Cerebellar cortex (tissue), 1 donor: ENCODE measurements at places on chromosomes 11 and 22.

DNA sequence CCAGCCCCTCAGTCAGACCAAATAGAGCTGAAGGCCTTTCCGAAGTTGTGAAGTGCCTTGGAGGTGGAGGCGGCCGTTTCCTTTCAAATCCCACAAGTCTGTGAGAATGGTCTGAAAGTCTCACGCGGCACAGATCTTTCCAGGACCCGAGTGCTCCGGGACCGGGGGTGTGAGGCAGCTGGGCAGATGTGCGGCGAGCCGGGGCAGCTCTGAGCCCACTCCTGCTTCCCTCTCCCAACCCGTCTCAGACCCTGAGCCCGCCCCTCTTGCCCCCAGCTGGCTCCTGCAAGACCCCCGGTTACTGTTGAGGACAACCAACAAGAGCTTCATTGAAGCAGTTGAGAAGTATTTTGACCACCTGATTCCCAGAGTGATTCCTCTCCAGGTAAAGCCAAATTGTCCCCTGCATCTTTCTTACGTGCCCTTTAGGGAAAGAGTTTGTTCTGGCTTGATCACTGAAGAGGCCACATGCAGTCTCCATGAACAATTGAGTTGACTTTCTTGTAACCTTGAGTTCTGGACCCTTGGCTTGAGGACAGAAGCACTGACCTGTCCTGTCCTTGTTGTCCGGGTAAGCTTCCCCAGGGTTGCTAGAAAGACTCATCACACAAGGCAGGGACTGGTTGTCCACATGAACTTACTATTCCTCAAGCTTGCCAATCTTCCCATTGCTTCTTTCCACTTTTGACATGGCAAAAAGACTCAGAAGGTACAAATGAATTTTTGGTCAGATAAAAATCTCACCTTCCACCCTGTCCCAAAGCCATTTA, 7.5 kb downstream of the GLB1L3 start:
- DNase-seq, result no peak

- no peak for DNase-seq
Observed at GRCh38 chr22:31923747-31924146, 20.6 kb upstream of the YWHAH start.

DNA sequence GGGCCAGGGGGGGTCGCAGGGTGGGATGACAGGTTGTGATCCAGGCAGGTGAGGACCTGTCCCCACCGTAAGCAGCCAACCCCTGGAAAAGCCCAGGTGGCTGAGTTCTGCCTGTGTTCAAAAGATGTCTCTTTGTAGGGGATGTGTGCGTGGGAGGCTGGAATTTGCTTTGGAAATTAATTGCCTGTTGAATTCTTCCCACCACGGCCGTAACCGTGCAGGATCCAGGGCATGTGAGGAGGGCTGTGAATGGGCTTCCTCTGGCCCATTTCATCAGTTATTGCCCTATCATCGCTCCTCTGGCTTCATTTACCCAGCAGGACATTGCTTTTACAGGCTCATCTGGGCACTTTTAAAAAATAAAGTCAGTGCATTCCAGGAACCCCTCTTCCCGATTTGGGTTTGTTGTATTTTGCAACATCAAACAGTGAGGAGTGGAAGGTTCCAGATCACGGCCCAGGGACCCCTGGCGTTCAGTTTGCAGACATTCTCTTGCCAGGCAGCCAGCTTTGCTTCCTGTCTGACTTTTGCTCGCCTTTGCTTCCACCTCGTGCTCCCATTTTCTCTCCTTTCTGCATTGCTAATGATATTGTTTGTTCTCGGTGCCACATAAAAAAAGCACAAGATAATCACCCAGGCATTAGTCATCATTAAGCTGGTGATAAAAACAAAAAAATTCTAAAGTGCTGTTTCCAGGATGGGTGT, 1306.6 kb downstream of the BRD1 start:
- no peak for DNase-seq

DNA sequence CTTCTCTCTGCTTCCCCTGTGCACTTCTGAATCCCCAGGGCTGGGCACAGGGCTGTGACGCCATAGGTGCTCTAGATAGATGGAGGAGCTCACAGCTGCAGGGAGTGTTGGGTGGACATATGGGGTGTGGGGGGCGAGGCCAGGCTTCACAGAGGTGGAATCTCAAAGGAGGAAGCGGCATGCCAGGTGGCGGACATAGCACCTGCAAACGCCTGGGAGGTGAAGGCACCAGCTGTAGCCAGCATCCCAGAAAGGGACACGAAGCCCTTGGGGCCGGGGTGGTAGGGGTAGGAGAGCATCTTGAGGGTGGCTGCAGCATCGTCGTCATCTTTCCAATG, 14.6 kb upstream of the KCNQ1OT1 start:
- DNase-seq, result no peak

DNA sequence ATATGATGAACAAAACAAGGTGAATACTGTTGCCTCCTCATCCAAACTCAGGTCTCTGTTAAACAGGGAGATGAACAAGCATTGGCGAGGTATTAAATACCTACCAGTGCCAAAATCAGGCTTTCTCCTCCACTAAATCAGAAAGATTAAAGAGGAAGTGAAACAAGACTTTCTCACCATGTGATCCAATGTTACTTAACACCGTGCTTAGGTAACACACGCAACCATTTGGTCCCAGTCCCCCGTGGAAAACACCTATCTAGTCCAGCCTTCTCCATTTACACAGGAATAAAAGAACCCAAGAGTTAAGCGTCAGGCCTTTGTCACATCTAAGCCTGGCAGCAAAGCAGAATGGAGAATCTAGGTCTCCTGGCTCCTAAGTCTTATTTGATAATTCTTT, 34.5 kb downstream of the TENM4 start:
- DNase-seq, result no peak

GRCh38 chr22:29145321-29146072, 60.2 kb upstream of the EMID1 start:
- no peak for DNase-seq

DNA sequence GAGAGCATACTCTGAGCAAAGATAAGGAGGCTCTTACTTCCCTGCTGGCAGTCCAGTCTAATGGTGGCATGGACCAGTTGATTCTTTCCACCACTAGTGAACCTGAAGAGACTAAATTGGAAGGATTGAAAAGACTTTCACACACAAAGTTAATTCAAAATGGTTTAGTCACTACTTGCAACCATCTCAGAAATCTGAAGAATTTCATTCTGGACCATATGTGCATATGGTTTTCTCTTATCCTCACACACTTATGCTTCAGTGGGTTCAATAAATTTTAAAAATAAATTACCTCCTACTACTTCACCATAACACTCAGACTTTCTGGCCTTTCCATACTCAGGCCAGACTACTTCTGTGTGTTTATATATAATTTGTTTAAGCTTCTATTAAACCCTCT, 44.7 kb downstream of the CADM1 start:
- no peak for DNase-seq

GRCh38 chr22:45649809-45650208, 21.8 kb upstream of the ATXN10 start:
- DNase-seq, result no peak

- DNase-seq, result no peak
Observed at GRCh38 chr22:42300259-42301076, 30.0 kb upstream of the TCF20 start.

DNA sequence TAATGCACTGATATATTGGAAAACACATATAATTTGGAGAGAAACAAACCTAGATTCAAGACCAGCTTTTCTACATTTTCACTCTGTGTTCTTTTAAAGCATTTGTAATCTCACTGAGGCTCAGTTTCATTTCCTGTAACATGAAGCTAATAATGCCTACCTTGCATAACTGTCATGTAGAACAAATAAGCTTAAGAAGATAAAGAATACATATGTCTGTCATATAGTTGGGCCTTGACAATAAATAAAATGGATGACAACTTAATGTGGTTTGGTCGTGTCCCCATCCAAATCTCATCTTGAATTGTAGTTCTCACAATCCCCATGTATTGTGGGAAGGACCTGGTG, 35.2 kb upstream of the FIBIN start:
- no peak for DNase-seq

- DNase-seq, result no peak
Observed at GRCh38 chr11:35257281-35257680, 118.3 kb downstream of the CD44 start.

- DNase-seq, result no peak
Observed at GRCh38 chr22:47665151-47665550, 902.7 kb downstream of the TBC1D22A start.

GRCh38 chr11:5553343-5553742, 5.0 kb upstream of the OR52H1 start:
- peak; percentile 11 for DNase-seq
